ENCODE measurements at places on chromosomes 7 and 10.

DNA sequence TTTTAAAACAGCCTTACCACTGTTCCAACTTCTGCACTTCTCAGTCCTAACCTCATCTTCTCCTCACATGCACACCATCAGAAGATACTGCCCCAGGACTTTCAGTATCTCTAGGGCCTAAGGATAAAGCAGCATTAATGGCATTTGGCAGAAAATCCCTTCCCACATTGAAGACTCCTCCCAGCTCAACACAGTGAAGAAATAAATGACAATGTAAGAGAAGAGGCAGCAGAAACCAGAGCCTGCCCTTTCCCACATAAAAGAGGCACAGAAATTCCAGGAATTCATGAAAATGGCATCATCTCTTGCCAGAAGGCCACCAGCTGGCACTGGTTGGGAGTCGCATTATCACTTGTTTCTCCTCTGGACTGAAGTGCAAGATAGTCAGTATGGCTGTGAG, 3.7 kb downstream of the GCC1 start:
- no peak for DNase-seq

- no peak for DNase-seq
Observed at GRCh38 chr7:114081606-114082425, 163.0 kb upstream of the PPP1R3A start.

DNA sequence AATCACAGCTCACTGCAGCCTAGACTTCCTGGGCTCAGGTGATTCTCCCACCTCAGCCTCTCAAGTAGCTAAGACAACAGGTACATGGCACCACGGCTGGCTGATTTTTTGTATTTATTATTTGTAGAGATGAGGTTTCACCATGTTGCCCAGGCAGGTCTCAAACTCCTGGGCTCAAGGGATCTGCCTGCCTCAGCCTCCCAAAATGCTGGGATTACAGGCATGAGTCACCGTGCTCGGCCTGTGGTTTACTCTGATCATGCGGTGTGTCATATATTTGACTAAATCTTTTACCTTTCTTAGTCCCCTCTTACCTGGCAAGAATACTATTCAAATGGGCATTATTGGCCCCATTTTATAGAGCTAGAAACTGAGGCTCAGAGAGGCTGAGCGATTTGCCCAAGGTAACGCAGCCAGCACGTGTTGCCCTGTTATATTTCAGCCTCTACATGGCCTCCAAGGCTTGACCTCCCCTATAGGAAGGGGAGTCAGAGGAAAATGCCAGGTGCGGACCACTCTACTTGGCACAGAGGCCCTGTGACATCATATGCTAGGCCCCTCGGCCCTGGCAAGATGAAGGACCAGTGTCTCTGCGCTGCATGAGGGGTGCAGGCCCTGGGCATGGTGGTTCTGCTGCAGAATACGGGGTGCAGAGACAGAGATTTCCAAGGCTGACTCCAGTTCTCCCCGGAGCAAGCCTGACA, 8.2 kb downstream of the ZCCHC24 start:
- no peak for DNase-seq

DNA sequence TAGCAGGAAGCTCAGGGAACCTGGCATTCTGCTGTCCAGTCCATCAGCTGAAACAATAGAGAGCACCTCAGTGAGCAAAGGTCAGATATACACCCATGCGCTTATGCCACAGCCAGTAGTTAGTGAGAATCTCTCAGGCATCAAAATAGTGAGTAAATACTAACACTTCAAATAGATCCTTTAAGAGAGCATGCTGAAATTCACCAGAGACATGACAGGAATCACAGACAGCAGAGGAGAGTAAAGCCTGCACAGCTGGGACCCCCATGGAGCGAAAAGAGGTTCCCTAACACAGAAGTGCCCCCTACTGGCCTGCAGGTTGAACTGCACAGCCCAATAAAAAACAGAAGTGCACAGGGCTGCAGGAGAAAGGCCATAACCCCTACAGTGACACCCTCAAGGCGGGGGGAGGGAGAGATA, 57.6 kb upstream of the ANTXRL start:
- DNase-seq: no peak

DNA sequence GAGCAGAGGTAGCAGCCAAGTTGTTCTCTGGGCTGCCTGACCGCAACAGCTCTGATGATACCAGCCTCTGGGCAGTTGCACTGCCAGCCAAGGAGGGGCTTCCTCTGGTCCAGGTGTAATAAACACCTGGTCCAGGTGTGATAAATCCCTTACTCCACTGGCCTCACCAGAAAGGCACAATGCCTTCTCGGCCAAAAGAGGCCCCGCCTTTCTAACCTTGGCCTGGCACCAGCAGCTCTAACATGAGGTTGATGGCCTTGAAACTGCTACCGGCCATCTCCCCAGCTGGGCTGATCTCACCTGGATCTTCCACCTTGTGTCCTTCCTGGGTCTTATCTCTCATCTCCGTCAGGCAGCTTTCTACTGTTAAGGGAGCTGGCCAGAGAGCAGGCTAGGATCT, 45.5 kb upstream of the PDZD8 start:
- no peak for DNase-seq

- DNase-seq: no peak
Observed at GRCh38 chr10:5737352-5737751, 52.7 kb downstream of the TASOR2 start.

- no peak for DNase-seq
Observed at GRCh38 chr10:72692994-72693781, 1.2 kb downstream of the MCU start.

DNA sequence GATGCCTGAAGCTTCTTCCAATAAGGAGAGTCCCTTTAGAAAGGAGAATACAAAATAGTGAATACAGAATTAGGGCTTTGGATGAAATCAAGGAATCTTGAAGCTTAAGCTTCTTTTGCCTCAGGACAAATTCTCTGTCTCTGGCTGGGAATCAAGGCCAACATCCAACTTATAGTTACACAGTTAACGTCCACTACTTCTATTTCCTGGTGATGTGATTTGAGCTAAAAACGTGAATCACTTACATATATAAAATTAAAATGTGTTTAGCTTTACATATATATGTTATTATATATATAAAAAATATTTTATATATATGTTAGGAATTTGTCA, 11.4 kb upstream of the INPP5F start:
- DNase-seq: no peak

DNA sequence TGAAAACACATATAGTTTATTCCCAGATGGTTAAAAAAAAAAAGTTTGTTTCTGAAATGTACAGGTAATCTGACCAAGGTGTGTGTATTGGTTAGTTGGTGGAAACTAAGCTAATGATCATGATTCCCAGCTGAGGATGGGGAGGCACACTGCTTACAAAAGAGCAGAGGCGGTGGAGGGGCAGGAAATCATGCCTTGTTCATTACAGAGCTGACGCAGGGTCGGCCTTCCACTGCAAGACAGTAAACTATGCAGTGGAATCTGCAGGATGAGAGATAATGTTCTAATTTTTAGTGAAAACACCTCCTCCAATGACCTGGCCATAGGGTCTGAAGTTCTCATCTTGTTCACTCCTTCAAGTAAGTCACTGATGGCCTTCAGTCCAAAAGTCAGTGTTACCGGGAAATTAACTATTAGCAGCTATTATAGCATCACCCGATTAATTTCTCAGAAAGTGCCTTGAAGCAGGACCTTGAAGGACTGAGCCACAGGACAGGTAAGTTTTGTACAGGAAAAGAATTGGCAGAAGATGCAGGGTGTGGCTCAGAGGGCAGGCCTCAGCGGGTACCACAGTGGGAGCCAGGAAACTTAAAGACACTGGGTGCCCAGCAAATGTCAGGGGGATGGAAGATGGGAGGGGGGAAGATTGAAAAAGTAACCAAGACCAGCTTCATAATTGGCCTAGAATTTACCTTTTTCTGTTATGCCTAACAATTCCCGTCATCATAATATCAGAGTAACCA, 36.0 kb downstream of the MYOF start:
- DNase-seq: no peak

DNA sequence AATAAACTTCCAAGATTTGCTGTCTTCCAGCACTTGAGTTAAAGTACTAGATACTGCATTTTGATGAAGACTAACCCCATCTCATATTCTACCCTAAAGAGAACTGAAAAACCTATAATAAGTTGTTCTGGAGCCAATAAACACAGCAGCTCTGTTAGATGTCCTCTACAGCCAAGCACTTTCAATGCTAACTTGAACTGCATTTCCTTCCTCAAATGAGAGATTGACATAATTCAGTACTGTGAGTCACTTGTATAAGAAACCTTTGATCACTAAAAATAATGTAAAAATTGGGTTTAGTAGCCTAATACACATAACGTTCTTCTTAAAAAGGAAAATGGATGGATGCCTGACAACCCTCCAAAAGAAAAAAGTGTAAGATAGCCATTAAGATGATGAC, 81.3 kb downstream of the ITGB8 start:
- no peak for DNase-seq

DNA sequence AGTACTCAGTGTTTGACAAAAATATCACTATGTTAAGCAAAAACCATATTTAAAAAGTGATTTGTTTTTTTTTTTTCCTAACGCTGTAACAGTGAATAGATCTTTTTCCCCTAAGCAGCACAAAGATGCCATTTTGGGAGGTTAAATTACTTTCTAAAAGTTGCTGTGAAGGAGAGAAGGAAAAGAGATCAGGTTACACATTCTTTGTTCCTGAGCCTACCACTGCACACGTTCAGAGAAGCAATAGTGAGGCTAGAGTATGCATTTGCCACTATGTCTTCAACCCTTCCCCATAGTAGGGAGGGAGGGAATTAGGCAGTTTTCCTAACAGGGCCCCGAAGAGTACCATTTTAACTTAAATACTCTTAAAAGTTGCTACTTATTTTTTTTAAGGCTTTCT, 38.9 kb downstream of the BMPR1A start:
- no peak for DNase-seq

GRCh38 chr10:3036155-3037021, 31.0 kb upstream of the PFKP start:
- no peak for DNase-seq

DNA sequence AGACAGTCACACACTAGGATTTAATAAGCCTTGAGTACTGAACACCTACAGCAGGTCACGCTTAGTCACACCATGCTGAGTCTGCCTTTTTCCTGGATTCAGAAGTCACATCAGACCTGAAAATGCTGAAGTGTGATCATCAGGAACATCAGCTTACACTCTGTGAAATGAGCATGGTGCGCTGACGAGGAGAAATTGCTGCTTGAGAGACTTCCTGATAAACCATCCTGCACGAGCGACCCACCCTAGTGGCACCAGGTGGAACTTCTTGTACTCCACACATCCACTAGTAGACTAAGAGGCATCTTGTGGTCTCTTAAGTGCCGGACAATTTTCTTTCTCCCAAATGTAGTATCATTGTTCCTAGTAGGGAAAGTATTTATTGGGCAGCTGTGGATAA, 51.8 kb upstream of the MRLN start:
- DNase-seq: no peak

DNA sequence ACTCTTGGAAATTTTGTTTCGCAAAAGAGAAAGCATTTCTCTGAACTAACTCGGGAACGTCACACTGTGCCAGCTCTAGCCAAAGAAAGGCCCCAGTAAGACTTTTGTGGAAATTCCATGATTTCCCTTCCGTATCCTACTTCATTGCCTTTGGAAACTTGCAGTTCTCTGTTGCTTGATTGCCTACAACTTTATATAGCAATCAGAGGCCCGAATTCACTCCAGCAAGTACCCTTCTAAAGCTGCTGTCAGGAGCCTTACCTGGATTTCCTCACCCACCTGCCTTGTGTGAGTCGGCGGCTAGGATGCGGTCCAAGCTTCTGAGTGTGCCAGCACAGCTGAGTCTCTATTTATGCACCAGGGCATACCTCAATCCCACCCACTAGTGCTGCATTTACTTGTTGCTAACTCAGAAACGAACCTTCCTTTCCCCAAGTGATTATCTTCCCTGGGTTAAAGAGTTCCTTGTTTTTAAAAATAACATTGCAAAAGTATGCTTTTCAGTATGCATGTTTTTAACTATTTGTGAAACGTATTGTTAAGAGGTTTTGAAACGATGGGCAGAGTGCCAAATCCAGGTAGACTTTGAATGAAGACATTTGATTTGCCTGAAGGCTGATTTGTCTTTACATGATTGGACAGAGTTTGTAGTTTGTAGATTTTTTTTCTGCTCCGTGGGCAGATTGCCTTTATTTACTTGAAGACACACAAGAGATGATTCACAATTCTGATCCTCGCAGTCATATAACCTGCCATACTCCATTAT, at the start of gene AGR2:
Gene AGR2, minus strand, starts transcription at position 326 of the 766 bp plus-strand sequence. CDS start 3,203 bp downstream, outside the sequence.
- no peak for DNase-seq

DNA sequence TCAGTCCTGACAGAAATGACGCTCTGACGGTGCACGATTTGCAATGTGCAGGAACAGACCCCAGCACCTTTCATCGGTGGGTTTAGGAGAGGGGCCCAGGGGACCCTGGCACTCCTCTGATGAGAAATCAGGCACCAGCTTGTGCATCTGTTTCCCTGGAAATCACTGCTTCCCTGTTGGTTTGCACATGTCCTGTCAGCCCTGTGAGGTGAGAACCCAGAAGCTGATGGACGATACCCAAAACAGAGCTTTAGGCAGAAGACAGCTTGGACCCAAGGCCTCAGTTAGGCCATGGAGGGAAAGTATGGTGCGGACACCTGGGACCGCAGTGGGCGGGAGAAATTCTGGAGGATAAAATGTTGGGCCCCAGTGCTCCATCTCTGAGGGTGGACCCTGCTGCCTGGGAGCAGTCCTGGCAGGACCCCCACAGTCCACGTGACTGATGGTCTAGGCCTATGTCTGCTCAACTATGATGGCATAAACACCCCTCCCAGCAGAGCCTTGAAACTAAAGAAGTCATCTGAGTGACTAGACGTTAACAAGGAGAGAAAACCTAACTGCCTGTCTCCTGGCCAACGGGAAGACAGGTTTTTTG, 242.8 kb downstream of the PTPRN2 start:
- no peak for DNase-seq

DNA sequence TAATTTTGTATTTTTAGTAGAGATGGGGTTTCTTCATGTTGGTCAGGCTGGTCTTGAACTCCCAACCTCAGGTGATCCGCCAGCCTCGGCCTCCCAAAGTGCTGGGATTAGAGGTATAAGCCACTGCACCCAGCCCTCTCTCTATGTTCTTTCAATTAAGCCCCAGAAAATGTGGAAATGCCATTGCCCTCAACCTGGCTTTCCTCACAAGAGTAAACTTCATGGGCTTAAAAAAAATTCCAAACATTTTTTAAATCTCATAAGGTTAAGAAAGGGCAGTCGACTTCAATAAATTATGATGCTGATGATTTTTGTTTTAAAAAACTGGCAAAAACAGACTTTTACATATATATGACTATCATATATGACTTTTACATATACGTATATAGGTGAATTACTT, 107.6 kb downstream of the TES start:
- DNase-seq: no peak

DNA sequence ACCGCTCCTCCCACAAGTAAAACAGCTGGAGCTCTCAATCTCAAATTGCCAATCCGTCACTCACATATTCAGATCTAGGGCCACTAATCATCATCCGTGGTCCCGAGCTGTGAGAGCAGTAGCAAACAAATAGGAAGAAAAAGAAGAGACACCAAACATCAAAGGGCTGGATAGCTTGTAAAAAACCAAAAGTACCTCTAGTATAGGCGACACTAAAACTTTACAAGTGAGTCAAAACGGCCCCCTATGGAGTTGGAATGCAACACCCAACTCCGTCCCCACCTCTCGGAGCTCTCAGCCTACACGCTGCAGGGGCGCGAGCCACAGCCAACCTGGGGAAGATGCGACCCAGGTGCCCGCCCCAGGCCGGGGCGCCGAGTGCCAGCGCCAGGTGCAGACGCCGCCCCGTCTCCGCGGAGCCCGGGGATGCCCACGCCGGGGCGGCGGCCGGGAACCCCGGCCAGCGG, 581 bp downstream of the FAM3C start:
- DNase-seq: peak; percentile 56

Data from stimulated activated naive CD4-positive, alpha-beta T cell (primary cell).